ENCODE measurements at places on chromosomes 4 and X. TPM values are rescaled to one million over a fixed set of nuclear protein-coding genes. Genes with fewer than 3 reads are reported as not detected.

The TMEM31 gene
- not detected for total RNA-seq

The TSPAN6 gene
- 0.17 TPM for total RNA-seq

DNA sequence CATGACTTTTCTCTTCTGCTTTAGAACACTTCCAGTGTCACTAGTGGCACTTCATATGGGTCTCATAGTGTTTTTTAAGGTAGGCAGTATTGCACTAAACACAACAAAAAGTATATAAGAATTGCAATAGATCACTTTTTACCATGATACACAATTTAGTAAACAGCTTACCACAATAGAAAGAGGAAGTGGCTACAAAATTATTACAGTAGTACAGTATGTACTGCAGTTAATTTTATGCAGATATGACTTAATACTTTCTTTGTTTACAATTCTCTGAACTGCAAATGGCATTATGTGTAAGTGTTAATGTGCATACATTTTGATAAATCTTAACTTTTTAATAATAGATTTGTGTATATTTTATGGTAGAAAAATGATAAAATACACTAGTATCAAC is 157.3 kb downstream of the RRAGB start:
- DNase-seq = no peak

GRCh38 chrX:139200793-139201192 is 329.7 kb upstream of the F9 start:
- no peak for DNase-seq

DNA sequence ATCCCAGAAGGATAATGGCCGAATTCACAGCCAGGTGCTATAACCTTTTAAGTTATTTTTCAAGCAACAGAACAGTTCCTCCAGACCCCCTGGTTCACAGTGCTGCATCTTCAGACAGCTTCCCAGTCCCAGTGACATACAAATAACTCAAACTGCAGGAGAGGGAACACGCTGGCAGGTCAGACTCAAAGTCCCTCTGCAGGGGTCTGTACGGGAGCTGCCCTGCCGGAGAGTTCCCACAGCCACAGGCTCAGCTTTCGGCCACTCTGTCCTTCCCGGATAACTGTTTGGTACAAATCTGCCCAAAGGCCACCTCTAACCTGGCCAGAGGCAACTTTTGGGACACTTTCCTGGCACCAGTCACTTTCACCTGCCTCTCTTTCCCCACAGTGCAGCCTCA is 230.2 kb downstream of the AFAP1 start:
- DNase-seq = no peak

DNA sequence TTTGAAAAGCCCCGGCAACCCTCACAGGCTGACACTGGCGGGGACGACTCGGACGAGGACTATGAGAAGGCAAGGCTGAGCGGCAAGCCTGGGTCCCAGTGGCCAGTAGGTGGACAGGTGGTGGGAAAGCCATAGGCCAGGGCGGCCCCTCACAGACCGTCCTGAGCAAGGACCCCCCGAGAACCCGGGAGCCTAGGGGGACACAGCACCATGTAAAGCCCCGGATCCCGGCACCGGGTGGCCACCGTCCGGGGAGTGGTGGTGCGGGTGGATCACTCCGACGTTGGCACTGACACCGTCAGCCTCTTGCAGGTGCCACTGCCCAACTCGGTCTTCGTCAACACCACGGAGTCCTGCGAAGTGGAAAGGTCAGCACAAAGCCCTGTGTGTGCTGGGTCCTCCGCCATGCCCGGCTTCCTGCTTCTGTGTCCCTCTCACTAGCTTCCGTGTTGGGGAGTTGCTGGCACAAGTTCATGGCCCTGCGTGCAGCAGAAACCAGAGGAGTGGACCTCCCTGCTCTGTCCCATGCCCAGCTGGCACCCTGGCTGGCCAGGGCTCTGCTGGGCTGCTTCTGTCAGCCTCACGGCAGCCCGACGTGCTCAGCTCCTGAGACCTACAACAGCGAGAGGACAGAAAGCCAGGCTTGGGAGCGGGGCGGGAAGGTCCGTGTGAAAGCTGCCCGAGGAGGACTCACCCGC is 11.9 kb upstream of the ADD1 start:
- no peak for DNase-seq

DNA sequence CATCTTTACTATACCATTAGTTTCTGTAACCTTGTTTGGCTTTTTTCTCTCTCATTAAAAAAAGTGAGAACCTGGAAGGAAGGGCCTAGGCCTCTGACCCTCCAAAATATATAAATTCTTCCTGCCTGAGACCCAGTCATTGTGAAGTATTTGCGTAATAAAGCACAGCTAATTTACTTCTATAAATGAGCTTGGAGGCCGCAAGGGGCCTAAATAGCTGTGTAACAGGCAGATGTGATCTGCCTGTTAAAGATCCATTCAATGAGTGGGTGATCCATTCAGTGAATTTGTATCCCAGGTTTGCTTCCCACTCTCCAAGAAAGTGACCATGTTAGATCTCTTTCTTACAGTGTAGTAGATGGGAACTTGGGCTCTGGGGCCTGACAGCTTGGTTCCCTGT is 595 bp upstream of the PYURF start:
- no peak for DNase-seq

GRCh38 chr4:126180642-126181041 is 865.9 kb downstream of the FAT4 start:
- DNase-seq = no peak

GRCh38 chrX:46743046-46743445 is 15.9 kb downstream of the SLC9A7 start:
- DNase-seq = no peak
